ENCODE measurements at places on chromosomes 6 and 20.

GRCh38 chr6:71139249-71139648, 149.4 kb upstream of the OGFRL1 start:
- DNase-seq: no peak

GRCh38 chr6:35970181-35970580, 49.3 kb upstream of the SRPK1 start:
- DNase-seq: peak; percentile 9

- peak; percentile 67 for DNase-seq
Measured at GRCh38 chr6:47152666-47153403, 110.7 kb upstream of the ADGRF1 start.

DNA sequence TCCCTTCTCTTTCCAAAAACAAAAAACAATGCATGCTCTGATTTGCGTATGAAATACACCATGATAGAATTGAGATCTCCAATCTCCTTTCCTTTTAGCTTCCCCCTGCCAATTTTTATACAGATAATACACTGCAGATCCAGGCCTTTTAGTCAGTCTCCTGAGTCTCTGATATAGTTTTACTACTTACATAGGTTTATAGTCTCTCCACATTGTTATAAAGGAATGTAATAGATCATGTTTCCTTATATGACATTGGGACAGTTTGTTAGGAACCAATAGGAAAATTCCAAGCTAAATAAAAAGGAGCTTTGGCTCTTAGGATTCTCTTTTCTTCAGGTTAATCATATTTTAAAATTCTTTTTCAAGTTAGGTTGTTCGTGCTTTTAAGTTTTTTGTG, 36.5 kb downstream of the TBPL1 start:
- DNase-seq: no peak

- no peak for DNase-seq
Measured at GRCh38 chr20:2219481-2220006, 76.3 kb upstream of the TGM3 start.

DNA sequence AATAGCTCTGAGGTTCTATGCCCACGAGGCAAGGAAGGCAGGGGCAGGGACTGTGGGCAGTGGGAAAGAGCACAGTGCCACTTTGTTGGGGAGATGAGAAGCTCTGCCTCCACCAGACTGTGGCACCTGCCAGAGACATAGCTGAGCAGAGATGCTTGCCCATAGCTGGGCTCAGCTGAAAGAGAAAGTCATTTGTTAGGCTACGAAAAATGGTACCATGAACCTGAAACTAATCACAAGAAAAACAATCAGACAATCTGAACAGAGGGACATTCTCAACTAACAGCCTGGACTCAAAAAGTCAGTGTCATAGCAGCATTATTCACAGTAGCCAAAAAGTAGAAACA, 32.9 kb upstream of the TCP11 start:
- DNase-seq: no peak

DNA sequence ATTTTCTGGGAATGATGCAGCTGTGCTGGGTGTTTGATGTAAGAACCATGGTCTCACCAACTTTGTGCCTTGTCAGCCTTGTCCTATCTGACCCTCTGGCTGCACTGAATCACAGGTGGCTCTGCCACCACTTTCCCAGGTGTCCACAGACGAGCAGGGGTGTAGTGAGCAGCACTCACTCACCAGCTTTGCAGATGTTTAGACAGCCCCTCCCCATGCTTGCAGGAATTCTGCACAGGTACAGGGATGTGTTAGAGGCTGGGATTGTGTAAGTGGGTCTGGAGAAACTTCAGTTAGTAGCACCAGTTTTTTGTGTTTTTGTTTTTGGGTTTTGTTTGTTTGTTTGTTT, 88.2 kb upstream of the NAA20 start:
- no peak for DNase-seq

- no peak for DNase-seq
Measured at GRCh38 chr6:151024597-151024996, 159.1 kb downstream of the MTHFD1L start.

GRCh38 chr20:40891351-40891750, 137.3 kb upstream of the TOP1 start:
- no peak for DNase-seq

GRCh38 chr6:90314514-90314913, 17.9 kb upstream of the BACH2 start:
- no peak for DNase-seq

- DNase-seq: no peak
Measured at GRCh38 chr6:122079916-122080315, 319.5 kb upstream of the HSF2 start.
